Effector CD8-positive, alpha-beta T cell (primary cell): ENCODE measurements at places on chromosomes 13 and 19.

- no peak for DNase-seq
Measured at GRCh38 chr13:101401196-101401595, 15.1 kb downstream of the NALCN start.

DNA sequence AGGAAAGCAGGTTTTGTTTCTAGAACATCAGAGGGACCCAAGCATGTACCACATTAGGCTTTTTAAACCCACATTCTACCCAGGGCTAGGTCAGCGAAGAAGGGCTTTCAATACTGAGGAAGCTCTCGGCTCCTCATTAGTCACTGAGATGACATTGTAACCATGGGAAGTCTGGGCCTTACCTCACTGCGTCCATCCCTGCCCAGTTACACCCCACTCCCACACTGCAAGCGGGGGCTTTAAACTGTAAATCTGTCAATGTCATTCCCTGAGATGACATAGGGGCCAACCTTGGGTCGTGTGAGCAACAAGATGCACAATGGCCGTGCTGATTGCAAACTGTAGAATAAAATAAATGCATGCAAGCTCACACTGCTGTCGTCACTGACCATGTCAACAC lies 21.7 kb upstream of the TFDP1 start:
- no peak for DNase-seq

DNA sequence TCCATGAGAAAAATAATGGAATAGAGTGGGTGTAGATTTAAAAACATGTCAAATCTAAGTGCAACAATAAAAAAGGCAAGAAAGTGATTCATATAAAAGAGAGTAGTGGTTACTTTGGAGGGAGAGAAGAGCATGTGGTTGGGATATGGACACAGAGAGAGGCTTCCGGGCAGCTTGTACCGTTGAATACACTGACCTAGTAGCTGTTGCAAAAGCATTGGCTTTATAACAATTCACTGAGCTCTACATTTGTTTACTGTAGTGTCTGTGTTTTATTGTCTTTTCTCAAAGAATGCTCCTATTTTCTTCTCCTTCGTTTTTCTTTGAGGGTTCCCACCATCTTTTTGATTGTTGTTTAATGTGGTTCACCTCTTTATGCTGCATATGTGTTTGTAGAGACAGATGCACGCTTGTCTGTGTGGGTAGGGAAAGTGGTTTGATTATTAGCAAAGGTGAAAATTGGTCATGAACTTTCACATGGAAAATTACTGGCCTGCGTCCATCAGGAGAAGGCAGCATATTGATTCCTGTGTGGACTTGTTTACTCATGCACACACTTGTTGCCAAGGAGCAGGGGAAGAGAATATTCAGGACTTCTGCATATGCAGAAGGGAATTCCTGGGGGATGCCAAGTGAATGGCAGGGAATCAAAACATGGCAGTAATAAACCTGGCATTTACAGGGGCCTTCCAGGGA lies 29.9 kb upstream of the IRS2 start:
- no peak for DNase-seq

- DNase-seq, result no peak
Measured at GRCh38 chr19:6543866-6544347, 13.1 kb downstream of the TNFSF9 start.

DNA sequence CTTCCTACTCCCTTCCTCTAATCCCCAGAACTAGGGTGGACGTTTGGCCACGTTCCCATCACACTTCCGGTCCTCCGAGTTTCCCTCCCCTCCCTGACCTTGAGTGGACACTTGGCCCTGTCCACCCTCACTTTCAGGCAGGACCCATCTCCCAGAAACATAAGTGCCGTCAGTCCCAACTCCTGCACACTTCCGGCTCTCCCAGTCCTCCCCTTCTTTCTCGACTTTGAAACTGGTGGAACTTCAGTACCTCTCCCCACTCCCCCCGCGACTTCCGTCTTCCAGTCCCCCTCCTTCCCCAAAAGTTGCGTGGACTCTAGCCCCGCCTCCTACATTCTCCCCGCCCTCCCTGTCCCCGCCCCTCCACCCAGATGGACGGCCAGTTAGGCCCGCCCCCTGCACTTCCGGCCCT lies 278 bp upstream of the ZNF274 start:
- peak; percentile 73 for DNase-seq

DNA sequence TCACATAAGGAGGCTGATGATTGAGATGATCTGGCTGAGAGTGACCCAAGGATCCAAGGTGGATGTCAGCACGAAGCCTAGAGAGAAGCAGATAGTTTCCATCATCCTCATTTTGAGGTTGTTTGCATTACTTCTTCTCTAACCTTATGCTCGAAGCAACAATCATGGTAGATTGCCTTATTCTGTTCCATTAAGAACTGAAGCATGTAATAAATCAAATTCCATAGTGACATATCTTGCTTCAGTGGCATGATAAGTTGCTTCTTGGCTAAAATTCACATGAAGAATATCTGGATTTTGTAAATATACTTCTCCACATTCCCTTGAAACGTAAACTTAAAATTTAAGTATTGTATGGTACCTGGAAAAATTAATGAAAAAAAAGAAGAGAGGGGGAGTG lies 377.8 kb upstream of the DACH1 start:
- DNase-seq, result no peak

- DNase-seq, result peak; percentile 89
Measured at GRCh38 chr19:47231215-47232054, 436 bp upstream of the BBC3 start.

- no peak for DNase-seq
Measured at GRCh38 chr13:32229443-32229842, 85.7 kb downstream of the ZAR1L start.

- no peak for DNase-seq
Measured at GRCh38 chr19:10655457-10656312, 1.5 kb downstream of the ILF3 start.

- DNase-seq, result no peak
Measured at GRCh38 chr13:75771818-75772217, 135.7 kb downstream of the LMO7 start.

- DNase-seq, result peak; percentile 34
Measured at GRCh38 chr19:48842789-48843162, 6.5 kb upstream of the HSD17B14 start.

DNA sequence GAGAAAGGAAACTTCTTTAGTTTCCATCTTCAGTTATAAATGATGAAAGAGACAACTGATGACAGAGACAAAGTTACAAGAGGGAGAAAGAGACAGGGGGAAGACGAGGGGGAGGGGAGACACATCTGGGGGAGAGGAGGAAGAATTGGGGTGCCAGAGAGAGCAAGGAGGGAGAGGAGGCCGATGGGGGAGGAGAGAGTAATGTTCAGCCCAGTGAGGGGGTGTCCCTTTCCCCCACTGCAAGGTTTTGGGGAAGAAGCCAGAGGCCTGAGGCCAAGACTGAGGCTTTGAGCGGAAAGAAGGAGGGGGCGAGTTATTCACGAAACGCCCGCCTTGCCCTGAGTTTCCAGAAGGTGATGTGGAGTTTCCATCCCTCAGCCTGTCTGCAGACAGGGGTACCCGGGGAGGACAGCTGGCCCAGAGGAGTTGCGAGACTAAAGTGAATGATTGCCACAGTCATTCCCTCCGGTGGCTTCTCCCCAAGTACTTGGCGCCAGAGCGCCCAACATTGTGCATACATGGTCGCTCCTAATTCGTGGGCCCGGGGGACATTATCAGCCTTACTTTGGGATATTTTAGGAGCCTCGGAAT lies 558 bp upstream of the PPAN start:
- DNase-seq, result peak; percentile 46

GRCh38 chr19:35236638-35237400 lies 8.3 kb upstream of the FAM187B start:
- no peak for DNase-seq

GRCh38 chr19:53947624-53948023 lies 15.1 kb upstream of the CACNG8 start:
- DNase-seq, result no peak

- DNase-seq, result peak; percentile 40
Measured at GRCh38 chr13:60397704-60398378, 821 bp downstream of the TDRD3 start.

- no peak for DNase-seq
Measured at GRCh38 chr19:55491546-55492360, 3.5 kb downstream of the SSC5D start.

- DNase-seq, result no peak
Measured at GRCh38 chr19:8576273-8576993, 809 bp downstream of the MYO1F start.

DNA sequence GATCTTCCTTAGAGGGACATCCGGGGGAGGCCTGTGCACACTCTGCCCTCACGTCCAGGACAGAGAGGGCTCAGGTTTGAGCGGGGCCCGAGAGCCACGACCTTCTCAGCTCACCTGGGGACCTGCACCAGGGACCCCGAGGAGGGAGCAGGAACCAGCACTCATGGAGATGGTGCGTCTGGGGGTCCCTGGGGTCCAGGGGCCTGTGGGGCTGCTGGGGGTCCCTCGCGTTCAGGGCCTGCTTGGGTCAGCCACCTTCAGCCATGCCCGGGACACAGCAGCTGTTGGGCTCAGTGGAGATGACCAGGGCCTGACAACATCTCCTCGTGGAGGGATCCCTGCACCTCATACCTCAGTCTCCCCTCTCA lies 47.1 kb downstream of the TMEM255B start:
- DNase-seq, result no peak

GRCh38 chr19:18723871-18724377 lies 40.4 kb downstream of the CRTC1 start:
- no peak for DNase-seq

DNA sequence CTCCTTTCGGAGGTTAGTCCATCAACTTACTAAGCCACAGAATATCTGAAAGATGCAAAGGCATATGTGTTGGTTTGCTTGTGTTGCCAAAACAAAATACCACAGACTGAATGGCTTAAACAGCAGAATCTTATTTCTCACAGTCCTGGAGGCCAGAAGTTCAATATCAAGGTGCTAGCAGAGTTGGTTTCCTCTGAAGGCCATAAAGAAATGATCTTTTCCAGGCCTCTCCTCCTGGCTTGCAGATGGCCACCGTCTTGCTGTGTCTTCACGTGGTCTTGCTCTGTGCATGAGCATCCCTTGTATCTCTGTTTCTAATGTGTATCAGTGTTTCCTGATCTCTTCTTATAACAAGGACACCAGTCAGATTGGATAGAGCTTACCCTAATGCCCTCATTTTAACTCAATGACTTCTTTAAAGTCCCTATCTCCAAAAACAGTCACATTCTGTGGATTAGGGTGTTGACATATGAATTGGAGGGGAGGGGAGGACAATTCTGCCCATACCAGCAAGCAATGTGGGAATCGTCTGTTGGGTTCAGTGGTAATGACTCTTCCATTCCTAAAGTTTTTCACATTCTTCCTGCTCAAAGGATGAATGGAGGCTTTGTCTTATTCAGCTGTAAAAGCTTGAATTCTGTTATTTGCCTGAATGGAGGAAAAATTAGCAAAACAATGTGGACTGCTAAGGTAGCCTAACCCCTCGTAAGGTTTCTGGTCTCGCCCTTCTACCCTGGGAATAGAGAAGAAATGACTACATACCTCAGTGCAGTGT lies 715.7 kb downstream of the DIAPH3 start:
- DNase-seq, result no peak

- DNase-seq, result no peak
Measured at GRCh38 chr13:114067381-114067885, 65.0 kb downstream of the RASA3 start.

- no peak for DNase-seq
Measured at GRCh38 chr13:85808811-85809210, 9.6 kb upstream of the SLITRK6 start.

GRCh38 chr19:17294051-17294891 lies 9.0 kb downstream of the ABHD8 start:
- DNase-seq, result peak; percentile 37

DNA sequence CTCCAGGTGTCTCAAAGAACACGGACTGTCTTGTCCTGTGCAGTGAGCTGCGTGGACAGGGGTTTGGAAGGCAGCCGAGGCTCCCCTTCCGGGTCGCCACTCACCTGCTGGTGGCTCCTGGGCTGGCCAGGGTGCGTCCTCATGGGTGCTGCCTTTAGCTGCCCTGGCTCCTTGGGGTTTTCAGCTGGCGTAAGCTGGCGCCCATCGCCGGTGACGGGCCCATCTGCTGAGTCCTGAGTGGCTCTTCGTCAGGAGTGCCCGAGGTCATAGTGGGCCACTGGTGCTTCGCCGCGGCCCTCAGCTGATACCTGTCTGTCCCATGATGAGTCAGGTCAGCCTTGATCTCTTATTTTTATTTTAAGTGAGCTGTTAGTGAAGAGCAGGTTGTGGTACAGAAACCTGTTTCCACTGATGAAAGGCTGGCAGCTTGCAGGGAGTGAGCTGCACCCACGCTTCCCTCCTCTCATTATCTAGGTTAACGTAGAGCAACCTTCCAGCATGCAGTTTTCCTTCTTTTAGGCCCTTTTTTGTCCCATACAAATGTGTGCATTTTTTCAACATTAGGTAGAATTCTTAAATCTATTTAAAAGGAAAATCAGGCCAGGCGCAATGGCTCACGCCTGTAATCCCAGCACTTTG lies 18.4 kb downstream of the EPN1 start:
- DNase-seq, result no peak

DNA sequence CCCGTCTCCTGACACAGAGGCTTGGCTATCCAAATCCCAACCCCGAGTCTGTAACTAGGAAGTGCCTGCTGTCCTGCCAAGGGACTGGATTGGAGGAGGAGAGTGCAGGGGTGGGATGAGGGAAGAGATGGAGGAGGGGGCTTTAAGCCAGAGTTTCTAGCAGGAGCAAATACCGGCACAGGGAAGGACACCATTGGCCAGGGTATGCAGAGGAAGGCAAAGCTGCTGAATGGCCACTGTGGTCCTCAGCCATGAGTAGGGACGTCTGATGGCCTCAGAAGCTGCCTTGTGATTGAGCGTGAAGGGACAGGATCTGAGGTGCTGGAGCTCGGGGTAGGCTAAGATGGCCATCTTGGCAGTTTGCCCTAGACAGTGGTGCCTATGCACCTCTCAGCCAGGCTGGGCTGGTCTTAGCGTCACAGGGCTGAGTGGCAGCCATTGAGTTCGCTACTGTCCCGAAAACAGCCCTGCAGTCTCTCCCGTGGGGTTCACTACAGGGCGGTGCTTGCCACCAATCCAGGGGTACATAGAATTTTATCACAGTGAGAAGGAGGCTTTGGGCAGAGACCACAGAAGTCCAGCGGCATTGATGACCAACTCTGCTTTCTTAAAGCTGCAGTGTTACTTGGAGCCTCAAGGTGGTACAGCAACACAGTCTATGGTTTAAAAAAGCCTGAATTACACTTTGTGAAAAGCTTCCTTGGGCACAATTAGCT lies 61.8 kb downstream of the AKAP11 start:
- no peak for DNase-seq

DNA sequence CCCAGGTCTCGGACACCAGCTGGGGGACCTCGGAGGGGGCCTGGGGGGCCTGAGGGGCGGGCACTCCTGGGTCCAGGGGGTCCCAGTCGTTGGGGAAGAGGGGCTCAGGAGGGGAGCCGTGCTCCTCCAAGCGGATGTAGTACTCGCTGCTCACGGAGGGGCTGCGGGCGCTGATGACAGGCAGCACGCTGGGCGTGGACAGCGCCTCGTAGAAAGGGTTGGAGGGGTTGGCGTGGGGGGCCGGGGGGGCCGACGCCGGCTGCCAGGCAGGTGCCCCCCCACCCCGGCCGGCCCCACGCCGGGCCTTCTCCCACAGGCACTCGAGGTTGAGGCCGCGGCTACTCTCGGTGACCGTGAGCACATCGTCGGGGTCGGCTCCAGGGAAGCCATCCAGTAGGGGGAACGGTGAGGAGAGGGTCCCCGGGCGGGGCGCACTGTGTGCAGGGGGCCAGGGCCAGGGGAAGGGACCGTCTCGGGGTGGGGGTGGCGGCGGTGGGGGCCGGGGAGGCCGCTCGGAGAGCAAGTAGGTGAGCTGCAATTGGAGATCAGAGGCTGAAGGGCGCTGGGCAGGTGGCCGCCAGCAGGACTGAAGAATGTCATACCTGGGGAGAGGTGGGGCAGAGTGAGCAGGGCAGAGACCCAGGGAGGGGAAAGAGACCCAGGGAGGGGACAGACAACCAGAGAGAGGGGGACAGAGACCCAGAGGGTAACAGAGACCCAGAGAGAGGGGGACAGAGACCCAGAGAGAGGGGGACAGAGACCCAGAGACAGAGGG lies 12.1 kb downstream of the LMTK3 start:
- DNase-seq, result no peak
